ENCODE measurements at places on chromosomes 4 and X.

DNA sequence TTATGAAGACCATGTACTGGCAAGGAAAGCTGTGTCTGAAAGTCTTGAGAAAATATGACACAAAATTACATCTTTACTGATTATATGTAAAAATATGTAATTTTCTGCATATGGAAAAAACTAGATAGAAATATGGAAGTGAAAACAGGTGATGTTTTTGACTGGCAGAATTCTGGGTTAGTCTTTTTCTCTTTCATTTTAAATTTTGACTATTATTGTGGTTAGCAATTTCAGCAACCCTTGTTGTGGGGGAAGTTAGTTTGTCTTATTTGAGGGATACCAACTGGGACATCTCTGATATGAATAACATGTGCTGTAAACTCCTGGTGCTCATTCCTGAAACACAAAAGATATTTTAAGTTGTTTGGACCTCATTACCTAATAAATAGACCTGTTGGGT is 49.9 kb upstream of the CPEB2 start:
- no peak for DNase-seq

- DNase-seq, result no peak
Observed at GRCh38 chrX:73916931-73917667, 354.1 kb downstream of the CHIC1 start.

GRCh38 chrX:77977518-77977917 is 8.1 kb upstream of the PGAM4 start:
- DNase-seq, result no peak

- DNase-seq, result no peak
Observed at GRCh38 chr4:100722133-100722532, 204.3 kb upstream of the EMCN start.

GRCh38 chr4:48300004-48300403 is 30.4 kb upstream of the TEC start:
- DNase-seq, result no peak

- DNase-seq, result no peak
Observed at GRCh38 chrX:19810802-19811201, 76.6 kb downstream of the SH3KBP1 start.
